ENCODE measurements at places on chromosomes 1 and 21.

GRCh38 chr1:98963064-98963758 is 41.5 kb downstream of the PLPPR5 start:
- no peak for DNase-seq

DNA sequence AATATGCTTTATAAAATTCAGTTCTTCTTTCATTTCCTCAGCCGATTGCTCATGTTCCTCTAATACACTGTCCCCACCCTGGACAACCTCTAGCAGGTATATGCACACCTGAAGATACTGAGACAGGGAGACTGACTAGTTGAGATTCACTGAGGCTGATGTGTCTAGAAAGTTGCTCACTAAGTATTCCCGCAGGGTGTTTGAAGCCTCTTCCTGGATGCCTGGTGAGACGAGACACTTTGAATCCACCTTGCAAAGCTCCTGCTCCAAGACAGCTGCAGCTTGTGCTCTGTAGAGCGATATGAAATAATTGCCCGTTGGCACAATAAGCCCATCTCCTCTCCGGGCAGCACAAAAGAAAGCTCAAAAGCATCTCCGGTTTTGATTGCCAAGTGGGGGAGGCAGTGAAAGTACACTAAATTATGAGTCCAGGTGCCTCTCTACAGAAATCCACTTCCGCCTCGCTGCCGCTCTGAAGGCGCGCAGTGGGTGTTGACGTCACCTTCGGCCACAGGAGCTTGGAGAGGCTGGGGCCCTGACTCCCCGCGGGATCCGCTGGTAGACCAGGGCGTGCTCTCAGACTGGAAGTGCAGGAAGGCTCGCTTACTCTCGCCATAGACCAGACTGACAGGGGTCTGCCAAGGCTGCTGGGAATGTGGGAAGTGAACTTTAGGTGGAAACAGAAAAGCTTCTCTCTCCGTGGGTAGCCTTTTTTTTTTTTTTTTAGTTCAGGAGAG is 46.3 kb downstream of the GPA33 start:
- DNase-seq = peak; percentile 96

DNA sequence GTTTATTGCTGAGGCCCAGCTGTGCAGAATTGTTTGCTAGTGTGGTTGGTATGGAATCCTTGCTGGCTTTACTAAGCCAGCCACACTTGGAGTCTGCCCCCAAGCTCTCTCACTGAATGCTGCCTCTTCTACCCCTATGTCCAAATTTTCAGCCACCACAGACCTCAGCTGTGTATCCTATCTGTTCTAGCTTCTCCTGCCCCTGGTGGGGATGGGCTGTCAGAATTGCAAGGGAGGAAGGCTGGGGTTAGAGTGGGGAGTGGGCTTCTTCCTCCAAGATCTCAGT is 4.4 kb downstream of the NHLH1 start:
- no peak for DNase-seq

DNA sequence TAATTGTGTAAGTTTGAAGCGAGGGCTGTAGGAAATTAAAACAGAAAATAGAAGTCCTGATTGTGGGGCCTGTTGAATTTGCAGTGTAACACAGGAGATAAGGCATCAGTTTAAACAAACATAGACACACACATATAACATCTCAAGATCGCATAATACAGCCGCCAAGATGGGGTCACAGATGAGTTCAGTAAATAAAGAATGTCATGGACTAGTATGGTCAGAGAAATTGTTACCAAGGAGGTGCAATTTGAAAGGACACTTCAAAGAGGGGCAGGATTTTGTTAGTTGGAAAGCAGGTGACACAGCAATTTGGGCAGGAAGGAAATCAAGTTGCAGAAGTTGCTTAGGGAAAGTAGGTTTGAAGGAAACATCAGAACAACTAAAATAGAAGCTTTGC is 450.0 kb downstream of the USP25 start:
- no peak for DNase-seq

- DNase-seq = no peak
Measured at GRCh38 chr1:207069858-207070506, 16.9 kb downstream of the PFKFB2 start.

DNA sequence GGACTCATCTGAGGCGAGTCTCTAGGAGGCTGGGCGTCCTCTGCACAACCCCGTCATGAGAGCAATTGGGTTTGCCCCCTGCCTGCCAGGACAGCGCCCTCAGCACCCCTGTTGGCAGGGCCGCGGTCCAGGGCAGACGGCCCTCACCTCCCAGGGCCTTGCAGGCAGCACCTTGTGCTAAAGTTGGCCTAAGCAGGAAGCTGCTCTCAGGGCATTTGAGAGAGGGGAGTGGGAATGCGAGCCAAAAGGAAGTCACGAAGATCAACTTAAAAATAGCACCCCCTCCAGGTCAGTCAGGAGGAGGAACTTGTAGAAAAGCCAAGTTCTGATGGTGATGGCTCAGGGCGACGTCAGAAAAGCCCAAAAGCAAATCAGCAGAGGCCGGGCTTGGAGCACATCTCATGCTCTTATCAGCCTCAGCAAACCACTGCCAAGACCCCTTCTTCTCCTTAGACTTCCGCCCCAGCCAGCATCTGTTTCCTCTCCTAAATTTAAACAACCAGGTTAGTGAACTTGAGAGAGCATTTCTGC is 12.6 kb upstream of the ADORA3 start:
- no peak for DNase-seq

GRCh38 chr1:21659099-21659923 is 9.8 kb downstream of the RAP1GAP start:
- peak; percentile 88 for DNase-seq

- DNase-seq = no peak
Measured at GRCh38 chr1:231108516-231109302, 53.1 kb upstream of the TRIM67 start.

DNA sequence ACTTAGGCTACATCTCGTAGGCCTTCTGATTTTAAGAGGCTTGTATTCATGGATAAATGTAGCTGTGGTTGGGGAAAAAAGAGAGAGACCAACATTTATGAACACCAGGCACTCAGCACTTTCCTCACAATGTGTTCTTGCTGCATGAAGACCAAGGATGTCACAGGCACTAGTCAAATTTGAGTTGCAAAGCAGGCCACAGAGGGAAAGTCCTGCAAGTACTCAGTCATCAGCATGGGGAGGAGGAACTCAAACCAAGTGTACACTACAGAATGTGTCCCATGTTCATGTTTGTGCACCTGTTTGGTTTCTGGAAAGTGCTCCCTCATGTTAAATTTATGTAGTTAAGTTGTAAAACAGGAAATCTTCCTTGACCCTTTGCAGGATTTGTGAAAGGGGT is 8.7 kb upstream of the MAP3K7CL start:
- DNase-seq = no peak

DNA sequence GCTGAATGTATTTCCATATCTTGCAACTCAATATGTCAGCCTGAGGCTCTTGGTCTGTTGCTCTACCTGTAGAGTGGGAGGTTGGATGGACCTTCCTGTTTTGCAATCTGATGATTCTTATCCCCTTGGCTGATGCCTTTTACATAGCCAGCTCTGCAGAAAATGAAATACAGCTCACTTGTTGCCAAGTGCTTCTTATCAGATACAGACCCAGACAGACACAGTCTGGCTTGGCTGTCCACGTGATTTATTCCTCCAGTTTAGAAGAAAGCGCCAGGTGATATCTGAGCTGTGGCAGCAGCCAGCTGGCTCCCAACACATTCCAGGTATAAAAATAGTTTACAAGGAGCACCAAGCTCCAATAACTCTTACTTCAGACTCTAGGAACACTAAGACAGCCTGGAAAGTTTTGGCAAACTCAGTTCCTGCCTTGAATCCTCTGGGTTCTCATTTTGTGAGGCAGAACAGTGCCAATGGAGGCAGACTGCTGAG is 479.2 kb upstream of the USP24 start:
- DNase-seq = no peak

GRCh38 chr1:69994241-69994640 is 211.1 kb downstream of the LRRC40 start:
- DNase-seq = no peak

- no peak for DNase-seq
Measured at GRCh38 chr1:8121261-8122159, 95.4 kb upstream of the ERRFI1 start.

GRCh38 chr1:154348429-154349076 is 23.2 kb downstream of the ATP8B2 start:
- DNase-seq = no peak

GRCh38 chr1:220952961-220953643 is 73.9 kb downstream of the HLX start:
- no peak for DNase-seq

GRCh38 chr1:200252531-200252930 is 157.3 kb downstream of the ZNF281 start:
- no peak for DNase-seq

- no peak for DNase-seq
Measured at GRCh38 chr21:16169102-16169511, 439.3 kb downstream of the USP25 start.

DNA sequence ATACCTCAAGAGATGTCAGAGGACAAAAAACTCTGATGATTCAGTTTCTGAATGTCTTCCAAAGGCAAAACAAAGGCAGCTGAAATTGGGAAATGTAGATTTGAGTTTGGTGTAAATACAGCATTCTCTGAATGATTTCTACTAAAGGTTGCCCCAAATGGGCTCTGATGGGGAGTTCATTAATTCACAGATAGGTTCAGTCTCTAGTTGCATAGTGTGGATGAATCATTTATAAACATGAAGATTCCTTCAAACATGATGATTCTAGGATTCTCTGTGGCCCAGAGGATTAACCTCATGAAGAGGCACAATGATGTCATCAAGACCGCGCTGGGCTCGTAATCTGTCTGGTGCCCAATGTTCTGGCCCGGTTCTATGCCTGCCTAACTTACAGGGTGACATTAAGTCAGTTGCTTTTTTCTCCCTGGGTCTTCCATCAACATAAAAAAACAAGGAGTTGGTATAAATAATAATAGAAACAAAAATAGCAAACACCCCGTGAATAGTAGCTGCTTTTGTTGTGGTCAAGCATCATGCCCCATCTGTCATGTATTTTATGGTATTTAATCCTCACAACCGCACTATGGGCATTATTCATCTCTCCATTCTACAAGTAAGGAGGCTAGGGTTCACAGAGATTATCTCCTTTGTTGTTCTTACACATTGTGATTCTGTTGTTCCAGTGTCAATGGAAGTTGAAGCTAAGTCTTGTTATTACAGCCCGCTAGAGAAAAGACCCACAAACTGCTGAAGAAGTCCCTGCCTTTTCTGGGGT is 509.6 kb upstream of the USP24 start:
- no peak for DNase-seq

GRCh38 chr21:15414057-15414456 is 315.7 kb upstream of the USP25 start:
- no peak for DNase-seq

- no peak for DNase-seq
Measured at GRCh38 chr1:60903591-60903990, 178.8 kb upstream of the NFIA start.

Data from COR-L47 (cell line).